MG63 (cell line): ENCODE measurements at places on chromosomes 7 and 10.

DNA sequence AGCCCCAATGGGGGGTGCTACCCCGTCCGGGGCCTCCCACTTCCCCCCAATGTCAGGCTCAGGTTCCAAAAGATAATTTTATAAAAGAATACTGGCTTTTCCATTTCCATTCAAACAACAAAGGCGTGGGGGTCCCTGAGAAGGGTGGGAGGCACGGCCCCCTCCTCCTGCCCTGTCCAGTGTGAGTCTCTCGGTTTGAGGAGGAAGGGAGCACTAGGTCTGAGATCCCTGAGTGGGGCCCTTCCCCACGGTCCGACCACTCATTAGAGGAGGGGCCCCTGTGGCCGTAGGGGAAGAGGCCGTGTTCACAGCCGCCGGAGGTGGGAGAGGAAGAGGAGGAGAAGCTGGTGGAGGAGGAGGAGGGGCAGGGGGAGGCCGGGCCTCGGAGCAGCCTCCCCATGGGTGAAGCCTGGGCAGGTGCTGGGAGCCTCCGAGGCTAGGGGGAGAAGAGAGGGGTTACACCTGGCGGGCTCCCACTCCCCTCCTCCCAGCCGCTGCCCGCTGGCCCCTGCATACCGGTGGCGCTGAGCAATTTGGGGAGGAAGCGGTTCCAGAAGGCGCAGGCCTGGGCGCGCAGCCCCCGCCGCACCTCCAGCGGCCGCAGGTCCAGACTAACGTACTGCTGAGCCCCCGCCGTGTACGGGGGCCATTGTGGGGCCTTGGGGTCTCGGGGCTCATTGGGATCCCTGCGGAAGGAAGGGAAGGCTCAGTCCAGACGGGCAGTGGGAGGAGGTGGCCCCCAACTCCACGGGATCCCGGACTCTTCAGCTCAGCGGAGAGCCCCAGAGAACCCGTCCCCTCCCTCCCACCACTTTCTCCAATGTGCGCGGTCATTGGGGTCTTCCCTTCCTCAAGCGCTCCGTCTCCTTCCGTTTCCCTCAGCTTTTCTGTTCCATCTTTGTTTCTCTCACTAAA lies 1.4 kb upstream of the UFSP1 start:
- DNase-seq, result no peak

DNA sequence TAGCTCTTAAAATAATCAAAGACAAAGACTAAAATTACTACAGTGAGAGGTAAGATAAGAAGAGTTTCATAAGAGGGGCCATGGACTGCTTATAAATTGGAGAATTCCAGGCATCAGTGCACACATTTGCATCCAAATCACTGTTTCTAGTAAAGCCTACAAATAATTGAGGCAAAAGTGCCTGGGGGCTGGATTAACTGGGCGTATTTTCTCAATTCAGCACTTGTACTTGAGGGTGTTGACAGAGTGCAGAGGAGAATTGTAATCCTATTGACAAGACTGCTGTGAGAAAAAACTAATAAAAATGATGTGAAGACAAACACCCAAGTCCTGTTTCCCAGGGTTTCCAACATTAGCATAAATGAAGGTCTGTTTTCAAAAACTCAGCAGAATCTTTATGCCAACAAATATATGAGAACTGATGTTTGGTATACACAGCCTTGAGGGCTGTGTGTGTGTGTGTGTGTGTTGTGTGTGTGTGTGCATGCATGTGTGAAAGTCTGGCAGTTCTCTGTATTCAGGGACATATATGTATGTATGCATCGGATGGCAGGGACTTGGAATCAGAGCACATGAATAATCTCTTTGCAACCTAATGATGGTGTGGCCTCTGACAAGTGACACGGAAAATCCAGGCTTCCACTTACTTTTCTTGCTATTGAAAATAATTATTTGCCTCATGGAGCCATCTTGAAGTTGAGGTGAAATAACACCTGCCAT lies 182.1 kb upstream of the CDC14C start:
- no peak for DNase-seq

DNA sequence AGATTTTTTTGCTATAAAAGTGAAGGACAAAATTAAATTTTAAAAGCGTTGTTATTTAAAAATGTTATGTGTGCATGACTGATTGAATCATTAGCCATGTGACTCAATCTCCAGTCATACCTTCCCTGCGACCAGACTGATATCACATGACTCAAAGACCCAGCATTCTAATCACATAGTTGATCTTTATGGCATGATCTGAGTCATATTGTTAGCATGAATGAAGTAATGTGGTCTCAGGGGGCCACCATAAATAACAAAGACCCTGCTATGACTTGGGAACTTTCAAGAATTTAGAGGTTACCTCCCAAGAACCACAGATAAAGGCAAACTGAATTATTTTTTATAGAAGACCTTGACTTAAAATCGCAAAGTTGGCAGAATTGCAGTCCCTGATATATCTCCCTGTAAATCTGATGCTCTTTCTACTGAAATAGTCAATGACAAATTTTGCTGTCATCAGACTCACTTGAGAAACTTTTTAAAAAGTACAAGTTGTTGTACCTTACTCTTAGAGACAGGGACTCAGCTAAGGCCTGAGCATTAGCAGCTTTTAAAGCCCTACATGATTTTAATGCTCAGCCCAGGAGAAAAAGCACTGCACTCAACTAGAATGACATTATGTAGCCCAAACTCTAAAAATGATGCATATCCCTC lies 717.3 kb downstream of the XPNPEP1 start:
- DNase-seq, result peak; percentile 0

GRCh38 chr10:28822719-28823464 lies 145.6 kb downstream of the BAMBI start:
- no peak for DNase-seq

DNA sequence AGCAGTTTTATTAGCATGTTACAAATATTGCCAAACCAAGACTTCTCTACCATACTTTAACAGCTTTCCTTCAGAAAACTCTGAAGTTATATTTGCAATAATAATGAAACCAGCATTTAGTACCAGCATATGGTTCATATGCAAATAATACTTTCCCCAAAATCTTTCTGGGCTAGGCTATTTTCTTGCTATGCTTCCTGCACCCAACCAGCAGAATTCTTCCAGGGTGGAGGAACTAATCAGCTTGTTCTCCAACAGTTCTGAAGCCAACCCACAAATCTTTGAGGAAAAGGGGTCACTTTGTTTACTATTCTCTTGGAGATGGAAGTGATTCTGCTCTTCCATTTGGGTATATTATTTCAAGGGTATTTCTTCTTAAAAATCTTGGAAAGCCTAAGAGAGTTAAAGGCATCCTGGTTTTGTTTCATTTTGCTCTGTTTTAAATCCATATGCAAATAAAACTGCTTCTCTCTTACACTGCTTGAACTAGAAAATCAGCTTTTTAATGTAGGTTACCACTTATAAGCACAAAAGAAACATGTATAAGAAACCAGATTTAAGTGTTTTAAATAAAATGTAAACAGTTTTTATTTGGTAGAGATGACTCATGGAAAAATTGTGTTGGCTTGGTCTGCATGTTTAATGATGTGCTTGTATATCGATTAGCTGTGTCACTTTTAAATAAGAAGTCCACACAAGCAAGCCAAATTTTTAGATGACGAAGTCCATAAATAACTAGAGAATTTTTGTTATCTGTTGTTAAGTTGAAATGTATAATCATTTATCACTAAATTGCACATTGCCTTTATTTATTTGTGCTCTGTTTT lies 103.7 kb downstream of the HECTD2 start:
- DNase-seq, result no peak

GRCh38 chr10:105062951-105063350 lies 421.9 kb downstream of the SORCS3 start:
- DNase-seq, result no peak

- DNase-seq, result no peak
These were observed 38.4 kb upstream of the CD36 start for GRCh38 chr7:80600046-80600445.

DNA sequence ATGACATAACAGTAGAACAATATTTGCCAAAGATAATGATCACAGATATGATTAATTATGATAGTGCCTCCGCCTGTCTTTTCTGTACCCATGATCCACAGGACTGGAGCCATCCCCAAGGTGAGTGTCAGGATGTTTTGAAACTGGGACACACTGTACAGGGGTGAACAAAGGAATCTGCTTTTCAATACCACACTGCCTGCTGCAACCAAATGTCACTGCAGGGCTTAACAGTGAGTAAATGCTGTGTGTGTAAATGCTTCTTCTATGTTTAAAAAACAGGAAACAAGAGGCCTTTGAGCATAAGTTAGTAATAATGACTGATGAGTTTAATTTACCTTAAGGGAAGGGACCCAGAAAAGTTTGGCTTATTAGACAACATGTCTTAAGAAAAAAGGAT lies 65.2 kb downstream of the HBP1 start:
- DNase-seq, result no peak

DNA sequence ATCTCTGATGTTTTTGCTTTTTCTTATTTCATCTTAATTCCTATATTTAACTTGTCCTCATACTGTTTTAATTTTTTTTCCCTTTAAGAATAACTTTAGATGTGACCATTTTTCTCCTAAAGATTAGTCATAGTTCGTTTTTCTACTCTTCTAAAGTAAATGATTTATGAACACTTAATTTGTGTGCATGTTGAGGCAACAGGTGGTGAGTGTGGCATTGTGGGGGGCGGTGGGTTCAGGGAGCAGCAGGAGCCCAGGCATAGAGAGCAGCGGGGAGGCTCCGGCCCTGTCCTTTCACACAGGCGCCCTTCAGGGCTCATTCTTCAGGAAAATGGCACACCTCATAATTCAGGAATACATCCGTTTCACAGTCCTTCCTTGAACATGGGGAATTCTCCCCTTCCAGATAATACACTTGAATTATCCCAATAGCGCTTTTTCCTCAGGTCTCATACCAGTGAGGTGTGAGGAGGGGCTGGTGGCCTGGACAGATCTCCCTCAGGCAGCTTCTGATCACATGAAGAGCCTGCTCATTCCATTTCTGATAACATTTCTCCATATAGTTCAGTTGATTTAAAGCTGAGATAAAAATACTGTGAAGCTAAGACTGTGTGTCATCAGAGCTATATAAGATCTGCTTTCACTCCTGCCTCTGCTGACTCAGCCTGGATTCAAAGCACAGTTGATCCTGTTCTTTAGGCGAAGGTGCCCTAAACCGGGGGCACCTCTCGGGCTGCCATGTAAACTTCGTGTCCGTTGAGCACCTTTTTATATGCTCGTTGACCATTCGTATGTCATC lies 40.2 kb downstream of the CUL1 start:
- no peak for DNase-seq

- peak; percentile 3 for DNase-seq
These were observed 45.8 kb downstream of the NRF1 start for GRCh38 chr7:129657363-129657762.

DNA sequence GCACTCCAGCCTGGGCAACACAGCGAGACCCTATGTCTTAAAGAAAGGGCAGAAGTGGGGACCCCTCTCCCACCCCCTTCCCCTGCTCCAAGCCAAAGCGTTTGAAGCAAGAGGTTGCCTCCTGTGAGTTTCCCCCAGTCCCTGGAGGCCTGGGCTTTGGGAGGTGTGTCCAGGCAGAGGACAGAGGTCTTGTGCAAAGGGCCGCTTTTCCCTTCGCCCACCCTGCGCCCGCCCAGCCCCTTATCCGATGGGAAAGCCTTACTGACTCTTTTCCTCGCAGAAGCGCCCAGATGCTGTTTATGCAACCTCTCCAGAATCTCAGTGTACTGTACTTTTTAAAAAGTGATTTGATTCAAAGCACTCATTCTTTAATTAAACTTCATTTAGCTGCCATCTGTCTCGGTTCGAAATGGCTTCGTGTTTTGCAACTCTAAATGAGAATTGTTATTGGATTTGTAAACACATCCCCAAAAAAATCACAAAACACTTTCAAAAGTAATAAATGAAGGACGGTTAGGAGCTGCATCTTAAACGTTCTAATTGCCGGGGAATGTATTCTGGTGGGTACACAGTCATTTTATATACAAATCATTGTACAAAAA lies 50.5 kb upstream of the GTF2I start:
- no peak for DNase-seq

GRCh38 chr7:26567266-26567665 lies 275.6 kb downstream of the SNX10 start:
- DNase-seq, result no peak

- no peak for DNase-seq
These were observed 741.4 kb downstream of the MAGI2 start for GRCh38 chr7:78712111-78712510.
